Iris pigment epithelial cell (primary cell): ENCODE measurements at places on chromosomes 2 and 18.
A peak's percentile ranks its signal among the peaks of the same experiment; 100 is the strongest.

DNA sequence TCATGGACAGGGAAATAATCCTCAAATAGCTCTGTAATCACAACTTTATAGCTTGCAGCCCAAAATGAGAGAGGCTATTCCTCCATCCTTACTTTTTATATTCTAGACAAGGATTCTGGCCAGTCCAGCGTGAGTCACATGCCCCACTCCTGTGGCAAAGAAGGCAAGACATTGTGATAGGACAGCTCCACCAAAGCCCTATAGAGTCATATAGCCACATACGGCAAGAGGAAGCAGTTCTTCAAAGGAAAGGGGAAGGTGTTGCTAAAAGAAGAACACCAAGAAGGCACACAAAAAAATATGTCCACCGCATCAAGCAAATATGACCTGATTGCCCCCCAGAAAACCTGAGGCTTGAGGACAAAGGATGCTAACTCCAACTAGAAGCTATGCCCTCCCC, 3.4 kb upstream of the GFPT1 start:
- no peak for DNase-seq

GRCh38 chr2:27980242-27980641, 89.7 kb downstream of the BABAM2 start:
- DNase-seq = no peak

DNA sequence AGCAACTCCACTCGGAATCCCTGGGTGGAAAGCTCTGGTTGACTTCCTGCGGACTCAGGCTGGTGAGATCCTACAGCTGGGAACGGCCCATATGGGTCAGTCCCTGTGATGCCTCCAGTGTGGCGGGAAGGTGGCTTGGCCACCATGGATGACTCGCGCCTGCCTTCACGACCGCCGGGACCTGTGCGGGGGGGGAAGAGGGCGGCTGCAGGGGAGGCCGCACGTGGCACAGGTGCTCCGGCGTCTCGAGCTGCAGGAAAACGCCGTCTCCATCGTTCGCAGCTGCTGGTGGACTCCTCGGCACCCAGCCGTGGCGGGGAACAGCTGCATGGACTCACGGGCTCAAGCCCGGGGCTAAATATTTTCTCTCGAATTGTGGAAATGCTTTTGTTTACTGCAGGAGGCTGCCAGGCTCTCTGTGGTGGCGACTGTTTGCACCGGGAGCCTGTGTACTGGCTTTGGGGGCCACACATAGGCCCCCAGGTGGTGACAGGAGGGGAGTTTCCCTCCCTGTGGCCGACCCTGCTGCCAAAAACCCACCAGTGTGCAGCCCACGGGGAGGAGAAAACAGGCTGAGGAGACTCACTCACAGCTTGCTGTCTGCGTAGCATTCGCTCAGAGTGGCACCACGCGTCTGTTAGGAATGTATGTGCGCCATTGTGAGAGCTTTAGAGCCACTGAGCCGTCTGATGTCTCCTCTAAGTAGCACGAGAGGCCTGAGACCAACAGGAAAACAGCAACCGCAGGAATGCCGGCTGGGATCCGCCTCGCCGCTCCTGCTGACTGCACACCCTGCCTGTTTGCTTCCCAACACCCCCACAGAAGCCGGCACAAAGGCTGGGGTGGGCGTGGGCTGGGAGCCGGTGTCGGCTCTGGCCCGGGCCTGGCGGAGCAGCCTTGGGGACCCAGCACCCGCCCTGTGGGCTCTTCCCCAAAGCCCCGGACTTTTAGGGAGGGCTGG, 89.2 kb downstream of the NFATC1 start:
- DNase-seq = peak; percentile 96

DNA sequence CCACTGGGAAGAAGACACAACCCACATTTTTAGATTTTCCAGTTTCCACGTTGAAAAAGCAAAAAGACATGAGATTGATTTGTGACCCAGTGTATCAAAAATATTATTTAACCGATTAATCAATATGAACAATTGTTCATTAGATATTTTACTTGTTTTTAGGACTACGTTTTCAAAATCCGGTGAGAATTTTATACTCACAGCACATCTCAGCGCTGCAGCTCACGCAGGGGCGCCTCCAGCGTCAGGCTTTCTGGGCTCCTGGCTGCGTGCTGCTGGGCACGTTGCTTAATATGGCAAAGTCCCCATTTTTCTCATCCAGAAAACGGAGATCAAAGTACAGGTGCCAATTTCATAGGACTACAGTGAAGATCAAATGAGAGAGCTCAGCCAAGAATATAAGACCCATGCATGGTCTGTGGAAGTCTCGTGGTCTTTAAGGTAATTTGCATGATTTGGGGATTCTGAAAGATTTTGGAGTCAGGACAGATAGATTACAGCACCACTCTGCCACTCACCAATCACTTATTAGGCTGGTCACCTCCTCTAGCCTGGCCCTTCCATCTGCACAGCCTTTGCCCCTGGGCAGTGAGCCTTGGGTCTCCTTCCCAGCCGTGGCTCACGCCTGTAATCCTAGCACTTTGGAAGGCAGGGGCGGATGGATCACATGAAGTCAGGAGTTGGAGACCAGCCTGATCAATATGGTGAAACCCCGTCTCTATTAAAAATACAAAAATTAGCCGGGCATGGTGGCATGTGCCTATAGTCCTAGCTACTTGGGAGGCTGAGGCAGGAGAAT, 36.2 kb downstream of the PTPN18 start:
- peak; percentile 43 for DNase-seq

DNA sequence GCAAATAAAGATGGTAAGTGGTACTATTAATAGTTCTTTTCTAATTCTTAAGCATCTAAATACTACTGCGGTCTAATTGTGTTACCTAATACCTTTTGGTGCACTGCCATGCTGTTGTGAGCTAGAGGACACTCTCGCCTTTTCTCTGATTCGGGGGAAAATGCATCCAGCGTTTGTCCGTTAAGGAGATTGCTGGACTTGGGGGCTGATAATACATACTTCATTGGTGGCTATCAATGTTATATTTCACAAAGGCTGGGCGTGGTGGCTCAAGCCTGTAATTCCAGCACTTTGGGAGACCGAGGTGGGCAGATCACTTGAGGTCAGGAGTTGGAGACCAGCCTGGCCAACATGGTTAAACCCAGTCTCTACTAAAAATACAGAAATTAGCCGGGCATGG, 141.7 kb upstream of the TWIST2 start:
- no peak for DNase-seq

DNA sequence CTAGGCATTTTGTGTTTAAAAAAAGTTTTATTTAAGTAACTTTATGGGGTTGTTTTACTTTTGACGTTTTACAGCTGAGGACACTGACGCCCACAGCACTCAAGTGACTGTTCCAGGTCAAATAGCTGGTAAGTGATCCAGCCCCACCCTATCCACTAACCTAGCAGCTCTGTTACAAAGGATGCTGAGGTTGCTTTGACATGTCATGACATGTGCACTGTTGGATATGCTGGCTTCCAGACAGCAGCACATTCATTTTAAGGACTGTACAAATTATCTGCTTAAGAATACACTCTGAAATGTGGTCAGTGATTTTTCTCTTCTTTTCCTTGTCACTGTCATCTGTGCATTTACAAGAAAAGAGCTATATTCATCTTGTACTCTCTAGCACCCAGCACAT, 417.5 kb downstream of the ZEB2 start:
- DNase-seq = no peak

DNA sequence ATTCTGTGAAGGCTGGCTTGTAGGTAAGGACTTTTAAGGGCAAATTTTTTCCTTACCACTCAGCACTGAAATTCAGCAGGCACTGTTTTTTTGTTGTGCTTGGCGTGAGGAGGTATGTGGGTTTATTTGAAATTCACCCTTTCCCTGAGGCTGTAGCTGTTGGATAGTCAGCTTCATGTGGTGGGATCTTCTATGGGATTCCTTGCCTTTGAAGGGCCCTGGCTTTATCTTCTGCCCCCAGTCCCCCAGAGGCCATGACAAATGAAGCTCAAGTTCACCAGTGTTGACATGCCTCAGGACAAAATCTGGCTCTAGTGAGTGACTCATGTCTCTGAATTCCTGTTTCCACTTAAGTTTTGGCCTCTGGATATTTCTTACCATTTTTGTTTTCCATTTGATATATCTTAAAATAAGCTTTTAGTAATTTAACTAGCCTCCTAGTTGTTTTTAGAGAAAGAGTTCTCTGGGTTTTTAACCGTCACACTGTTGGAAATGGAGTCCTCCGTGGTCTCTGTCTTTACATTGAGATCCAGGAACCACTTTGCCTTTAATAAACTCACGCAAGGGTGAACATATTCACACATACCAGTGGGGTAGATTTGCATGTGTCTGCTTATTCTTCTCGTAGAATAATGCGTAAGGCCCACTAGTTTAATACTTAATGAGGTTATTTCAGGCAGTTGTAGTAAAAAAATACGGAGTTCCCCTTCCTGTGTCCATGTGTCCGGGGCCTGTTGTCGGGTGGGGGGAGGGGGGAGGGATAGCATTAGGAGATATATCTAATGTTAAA, 211.1 kb upstream of the FAM98A start:
- DNase-seq = no peak

DNA sequence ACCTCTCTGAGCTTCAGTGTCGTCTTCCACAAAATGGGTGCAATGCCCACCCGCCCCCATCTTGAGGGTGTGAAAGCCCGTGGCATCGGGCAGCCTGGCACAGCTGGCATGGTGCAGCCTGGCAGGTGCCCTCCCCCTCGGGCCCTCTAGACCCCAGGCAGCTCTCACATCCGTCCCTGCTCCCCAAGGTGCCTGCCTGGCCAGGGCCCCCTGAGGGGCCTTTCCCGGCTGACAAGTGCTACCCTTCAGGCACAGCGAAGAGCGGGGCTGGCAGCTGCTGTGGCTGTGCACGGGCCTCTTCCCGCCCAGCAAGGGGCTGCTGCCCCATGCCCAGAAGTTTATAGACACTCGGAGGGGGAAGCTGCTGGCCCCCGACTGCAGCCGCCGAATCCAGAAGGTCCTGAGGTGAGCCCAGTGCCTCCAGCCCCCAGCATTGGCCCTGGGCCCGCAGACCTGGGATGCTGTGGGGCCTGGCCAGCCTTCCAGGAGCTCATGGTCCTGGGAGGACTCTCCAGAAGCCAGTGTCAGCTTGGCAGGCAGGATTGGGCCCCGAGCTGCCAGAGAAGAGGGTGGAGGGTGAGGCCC, 13.9 kb upstream of the GPR17 start:
- DNase-seq = no peak

- DNase-seq = no peak
Measured at GRCh38 chr2:51807229-51807628, 775.3 kb upstream of the NRXN1 start.

- peak; percentile 23 for DNase-seq
Measured at GRCh38 chr2:167966937-167967913, 280.2 kb downstream of the STK39 start.

GRCh38 chr18:8288472-8289195, 320.6 kb upstream of the RAB12 start:
- no peak for DNase-seq

GRCh38 chr18:58638441-58638840, 9.6 kb upstream of the ALPK2 start:
- DNase-seq = no peak

GRCh38 chr2:171879865-171880264, 14.2 kb downstream of the SLC25A12 start:
- DNase-seq = no peak

- no peak for DNase-seq
Measured at GRCh38 chr18:57953883-57954282, 90.1 kb upstream of the NEDD4L start.

GRCh38 chr18:12998332-12999060, 7.3 kb downstream of the CEP192 start:
- DNase-seq = no peak

GRCh38 chr2:219706823-219707281, 79.4 kb downstream of the SLC4A3 start:
- peak; percentile 32 for DNase-seq

DNA sequence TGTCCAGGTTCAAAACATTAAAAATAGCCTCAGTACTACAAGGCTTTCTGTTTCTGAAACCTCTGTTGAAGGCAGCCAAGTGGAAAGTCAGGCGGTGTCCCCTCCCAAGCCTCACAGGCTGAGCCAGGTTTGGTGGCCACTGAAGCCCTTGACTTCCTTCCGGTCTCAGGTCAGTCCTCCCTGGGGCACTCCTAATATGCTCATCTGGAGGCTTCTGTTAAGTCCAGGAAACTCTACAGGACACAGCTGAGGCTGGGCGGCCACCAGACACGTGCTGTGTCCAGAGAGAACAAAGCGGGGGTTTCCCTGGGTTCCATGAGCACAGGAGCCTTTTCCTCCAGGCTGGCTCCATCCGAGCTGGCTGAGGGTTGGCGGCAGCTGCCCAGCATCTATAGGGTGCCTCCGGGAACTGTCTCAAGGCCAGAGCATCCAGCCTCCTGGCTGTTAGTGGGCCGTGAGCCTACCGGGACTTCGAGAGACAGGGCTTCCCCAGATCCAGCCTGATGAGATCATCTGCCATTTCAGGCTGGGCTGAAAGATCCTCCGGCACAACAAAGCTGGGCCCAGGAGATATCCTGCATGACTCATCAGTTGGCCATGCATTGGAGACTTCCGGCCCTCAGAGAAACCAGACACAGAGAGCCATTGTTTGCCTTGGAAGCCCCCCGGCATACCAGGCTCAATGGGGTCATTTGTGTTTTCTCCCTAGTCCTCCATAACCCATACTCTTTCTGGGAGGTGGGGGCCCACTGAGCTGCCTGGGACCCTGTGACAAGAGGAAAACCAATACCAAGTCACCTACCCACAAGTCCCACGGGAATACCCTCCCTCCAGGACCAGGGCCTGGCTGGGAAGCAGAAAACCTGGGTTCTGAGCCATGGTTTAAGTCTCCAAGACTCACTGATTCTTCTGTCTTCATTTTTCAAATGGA, 71.7 kb downstream of the HS1BP3 start:
- DNase-seq = peak; percentile 99

GRCh38 chr18:59208602-59209125, 11.3 kb upstream of the GRP start:
- DNase-seq = no peak

- no peak for DNase-seq
Measured at GRCh38 chr18:77037567-77037966, 95.0 kb downstream of the MBP start.

DNA sequence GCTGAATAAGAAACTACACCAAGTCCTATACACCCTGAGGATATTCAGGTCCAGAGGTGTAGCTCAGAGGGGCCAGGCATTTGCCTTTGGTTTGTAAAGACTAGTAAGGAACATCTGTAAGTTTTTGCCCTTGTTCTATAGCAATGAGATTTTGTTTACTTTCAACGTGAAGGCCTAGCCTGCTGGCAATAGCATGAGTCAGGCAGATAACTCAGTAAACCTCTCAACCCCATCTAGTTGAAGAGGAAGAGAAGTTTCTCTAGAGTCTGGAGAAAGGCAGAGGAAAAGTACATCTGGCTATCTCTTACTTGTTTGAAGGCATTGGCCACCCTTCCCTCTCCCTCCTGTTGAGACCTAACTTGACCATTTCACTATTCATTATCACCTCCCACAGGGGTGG, 70.3 kb upstream of the ZNF521 start:
- peak; percentile 20 for DNase-seq

GRCh38 chr2:225076125-225076524, 33.9 kb upstream of the DOCK10 start:
- no peak for DNase-seq

DNA sequence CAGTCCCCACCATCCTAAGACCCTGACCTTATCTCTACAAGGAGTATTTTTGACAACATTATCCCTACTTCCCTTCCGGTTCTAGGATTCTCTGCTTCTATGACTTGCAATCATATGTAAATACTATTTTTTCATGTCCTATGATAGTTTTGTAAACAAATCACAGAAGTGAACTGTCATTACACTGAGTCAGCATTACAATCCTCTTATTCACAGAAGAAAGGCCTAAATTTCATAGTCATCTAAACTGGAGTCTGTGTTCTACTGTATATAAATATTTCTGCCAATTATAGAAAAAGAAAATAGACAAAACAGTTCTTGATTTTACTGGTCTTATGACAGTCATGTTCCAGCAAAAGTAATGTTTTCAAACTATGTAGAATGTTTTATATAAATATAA, 265.1 kb downstream of the NCKAP5 start:
- peak; percentile 82 for DNase-seq

GRCh38 chr18:38297910-38298309, 732.3 kb upstream of the CELF4 start:
- DNase-seq = no peak
